ENCODE measurements at places on chromosomes 12 and 14.
A peak's percentile ranks its signal among the peaks of the same experiment; 100 is the strongest.

DNA sequence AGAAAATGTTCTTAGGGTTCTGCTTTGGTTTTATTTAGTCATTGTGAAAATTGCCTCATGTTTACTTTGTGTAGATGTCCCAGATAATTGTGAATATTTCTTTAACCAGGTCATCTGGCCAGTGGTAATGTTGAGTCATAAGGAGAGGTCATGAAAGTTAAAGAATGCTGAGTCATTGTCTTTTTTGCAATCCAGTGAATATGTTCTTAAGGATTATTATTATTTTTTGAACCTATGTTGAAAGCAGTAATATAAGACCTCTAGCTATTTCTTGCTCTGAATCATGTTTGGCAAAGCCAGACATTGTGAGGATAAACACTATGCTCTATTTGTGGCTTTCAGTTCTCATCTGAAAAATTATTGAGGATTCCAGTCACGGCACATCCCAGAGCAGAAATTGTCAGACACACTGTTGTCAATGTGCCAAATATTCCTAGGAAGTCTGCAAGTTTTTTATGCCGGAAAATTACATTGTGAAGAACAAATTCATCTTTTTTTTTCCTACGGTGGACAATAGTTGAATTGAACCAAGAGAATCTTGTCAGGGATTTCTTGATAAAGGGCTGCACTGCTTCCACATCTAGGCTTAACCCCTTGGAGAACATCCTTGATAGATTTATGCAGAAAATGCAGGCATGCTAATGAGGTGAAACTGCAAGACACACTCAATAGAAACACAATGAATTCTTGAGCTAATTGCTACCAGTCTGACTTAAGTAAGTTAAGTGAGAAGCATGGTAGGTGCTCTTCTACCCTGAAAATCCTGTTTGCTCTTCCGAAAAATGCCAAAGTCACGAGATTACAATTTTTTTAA is 369.6 kb downstream of the ATP23 start:
- peak; percentile 99 for DNase-seq

DNA sequence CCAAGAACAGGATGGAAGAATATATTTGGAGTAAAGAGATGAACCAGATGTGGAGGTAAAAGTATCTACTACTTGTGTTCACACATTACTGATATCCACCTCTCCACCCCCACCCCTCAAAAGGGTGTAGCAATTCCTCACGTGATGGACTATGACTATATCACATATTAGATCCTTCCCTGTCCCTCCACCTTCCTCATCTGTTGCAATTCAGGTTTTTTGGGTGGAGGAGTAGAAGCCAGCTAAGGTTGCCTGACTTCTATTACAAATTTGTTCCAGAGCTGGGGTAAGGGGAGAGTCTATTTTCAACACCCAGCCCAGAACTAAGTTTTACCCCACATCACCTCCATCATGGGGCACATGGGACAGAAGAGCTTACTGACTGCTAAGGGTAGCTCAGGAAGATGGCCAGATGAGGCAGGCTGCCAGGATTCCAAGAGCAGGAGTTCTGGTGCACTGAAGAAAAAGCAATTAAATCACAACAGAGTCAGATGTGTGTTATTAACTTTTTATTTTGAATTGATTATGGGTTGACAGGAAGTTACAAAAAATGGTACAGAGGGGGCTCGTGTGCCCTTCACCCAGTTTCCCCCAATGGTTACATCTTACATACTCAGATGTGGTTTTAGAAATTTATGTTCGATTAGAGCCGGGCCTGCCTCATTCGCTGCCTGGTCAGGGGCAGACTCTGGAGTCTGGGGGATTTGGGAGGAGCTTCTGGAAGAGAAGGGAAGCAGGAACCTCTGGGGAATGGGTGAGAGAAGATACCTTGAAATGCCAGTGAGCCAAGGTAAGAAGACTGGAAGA is 2.1 kb downstream of the RNASE13 start:
- DNase-seq: no peak

DNA sequence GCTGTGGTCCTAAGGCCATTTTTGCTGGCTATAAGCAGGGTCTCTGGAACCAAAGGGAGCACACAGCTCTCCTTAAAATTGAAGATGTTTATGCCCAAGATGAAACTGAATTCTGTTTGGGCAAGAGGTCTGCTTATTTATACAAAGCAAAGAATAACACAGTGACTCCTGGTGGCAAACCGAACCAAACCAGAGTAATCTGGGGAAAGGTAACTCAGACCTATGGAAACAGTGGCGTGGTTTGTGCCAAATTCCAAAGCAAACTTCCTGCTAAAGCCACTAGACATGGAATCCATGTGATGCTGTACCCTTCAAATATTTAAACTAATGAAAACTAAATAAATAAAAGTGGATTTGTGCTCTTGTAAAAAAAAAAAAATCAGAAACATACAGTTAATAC is 29.6 kb upstream of the BICDL1 start:
- DNase-seq: no peak

- peak; percentile 89 for DNase-seq
Measured at GRCh38 chr14:72801381-72801812, 92.5 kb downstream of the DPF3 start.

GRCh38 chr12:9866860-9867269 is 2.3 kb downstream of the CLEC2B start:
- DNase-seq: no peak

DNA sequence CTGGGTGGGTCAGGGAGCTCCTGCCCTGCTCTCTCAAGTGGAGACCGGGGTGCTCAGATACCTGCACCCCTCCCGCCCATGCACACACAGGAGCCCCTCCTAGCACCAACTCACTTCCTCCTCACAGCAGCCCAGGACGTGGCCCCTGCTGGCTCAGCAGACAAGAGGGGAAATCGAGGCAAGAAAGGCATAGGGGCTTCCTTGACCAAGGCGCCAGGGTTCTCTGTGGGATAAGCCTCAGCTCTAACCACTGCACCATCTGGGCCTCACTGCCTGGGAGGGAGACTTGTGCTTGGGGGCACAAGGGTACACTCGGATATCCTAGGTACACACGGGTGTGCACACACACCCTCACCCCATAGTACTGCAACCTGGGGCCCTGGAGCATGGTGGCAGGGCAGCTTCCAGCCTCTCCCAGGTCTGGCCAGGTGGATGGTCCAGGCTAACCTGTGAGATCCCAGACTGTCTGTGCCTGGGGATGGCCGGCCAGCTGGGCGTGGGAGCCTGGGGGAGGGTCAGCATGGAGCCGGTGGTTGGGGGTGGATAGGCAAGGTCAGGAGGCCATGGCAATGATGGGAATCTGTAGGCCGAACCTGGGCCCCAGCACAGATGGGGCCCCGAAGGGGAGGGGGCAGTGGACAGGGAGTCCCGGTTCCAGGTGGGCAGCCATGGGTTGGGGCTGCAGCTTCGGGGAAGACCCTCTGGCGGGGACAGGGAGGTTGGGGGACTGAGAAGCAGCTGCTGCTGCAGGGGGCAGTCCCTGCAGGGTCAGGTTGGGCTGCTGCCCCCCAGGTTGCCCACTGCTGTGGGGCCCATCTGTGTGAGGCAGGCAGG is 312.4 kb downstream of the TMEM121 start:
- no peak for DNase-seq
